ENCODE measurements at places on chromosomes 2 and 18.

GRCh38 chr18:70491734-70492348 lies 203.0 kb downstream of the SOCS6 start:
- H3K4me1 ChIP-seq, result no peaks in the 10 kb centered on the region
- no peaks in the 10 kb centered on the region for H3K36me3 ChIP-seq
- H3K4me3 ChIP-seq, result no peak overlapping the region
- no peaks in the 10 kb centered on the region for H3K27me3 ChIP-seq
- DNase-seq, result peak; percentile 83

DNA sequence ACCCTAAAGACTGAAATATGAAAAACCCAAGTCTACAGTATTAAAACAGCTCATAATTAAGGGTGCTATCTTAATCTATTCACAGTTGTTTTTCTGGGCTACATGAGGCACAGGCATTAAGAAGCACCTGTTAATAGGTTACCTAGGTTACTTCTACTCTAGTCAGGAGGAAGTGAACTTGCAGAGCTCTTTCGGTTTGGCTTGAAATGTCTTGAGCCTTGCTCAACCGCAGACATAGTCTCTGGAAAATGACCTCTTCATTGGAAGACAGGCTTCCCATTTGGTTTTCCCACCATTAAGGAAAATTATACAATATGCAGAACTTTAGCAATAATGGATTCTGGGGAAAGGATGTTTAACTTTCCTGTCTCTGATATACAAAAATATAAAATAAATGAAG lies 142.3 kb upstream of the KCNJ3 start:
- no peak overlapping the region for H3K4me3 ChIP-seq
- no peak overlapping the region for H3K27ac ChIP-seq
- no peaks in the 10 kb centered on the region for H3K36me3 ChIP-seq
- no peak for DNase-seq
- H3K27me3 ChIP-seq, result no peaks in the 10 kb centered on the region

DNA sequence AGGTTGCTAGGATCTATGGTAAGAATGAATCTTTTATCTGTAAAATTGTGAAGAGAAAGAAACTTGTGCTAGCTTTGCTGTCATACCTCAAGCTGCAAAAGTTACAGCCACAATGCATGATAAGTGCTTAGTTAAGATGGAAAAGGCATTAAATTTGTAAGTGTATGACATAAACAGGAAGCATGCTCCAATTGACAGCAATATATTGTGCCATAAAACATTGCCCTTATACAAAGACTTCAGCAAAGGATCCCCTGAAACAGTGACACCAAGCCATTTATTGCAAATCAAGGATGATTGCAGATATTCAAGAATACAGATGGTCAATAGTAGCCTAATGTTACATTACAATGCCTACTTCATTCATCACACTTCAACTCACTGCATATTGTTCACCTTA lies 283.1 kb downstream of the CPS1 start:
- no peak overlapping the region for H3K4me3 ChIP-seq
- no peak for DNase-seq
- H3K27ac ChIP-seq, result no peak overlapping the region
- H3K27me3 ChIP-seq, result no peaks in the 10 kb centered on the region
- no peaks in the 10 kb centered on the region for H3K36me3 ChIP-seq

DNA sequence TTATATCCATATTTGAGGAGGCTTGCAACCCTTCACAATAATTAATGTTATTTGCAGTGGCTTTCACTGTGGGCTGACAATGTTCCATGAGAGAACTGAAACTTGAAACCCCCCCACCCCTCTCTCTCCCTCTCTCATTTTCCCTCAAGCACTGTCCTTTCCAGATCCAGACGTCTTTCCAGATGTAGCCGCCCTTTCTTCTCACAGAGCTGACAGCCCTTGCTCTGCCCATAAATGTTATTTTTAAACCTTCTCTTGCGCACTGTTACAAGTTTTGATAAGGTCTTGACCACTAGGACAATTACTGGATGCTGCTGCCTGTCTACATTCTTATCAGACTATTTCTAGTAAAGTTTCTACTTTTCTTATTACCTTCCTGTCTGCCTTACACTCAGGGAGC lies 91.4 kb upstream of the LINC00305 start:
- no peaks in the 10 kb centered on the region for H3K4me1 ChIP-seq
- no peaks in the 10 kb centered on the region for H3K27me3 ChIP-seq
- no peak overlapping the region for H3K27ac ChIP-seq
- H3K4me3 ChIP-seq, result no peak overlapping the region
- H3K36me3 ChIP-seq, result no peaks in the 10 kb centered on the region
- DNase-seq, result no peak

- no peak for DNase-seq
- H3K27me3 ChIP-seq, result no peaks in the 10 kb centered on the region
Observed at GRCh38 chr2:114542695-114543094, 100.3 kb downstream of the DPP10 start.

- DNase-seq, result no peak
Observed at GRCh38 chr2:221370076-221370856, 201.8 kb downstream of the EPHA4 start.

DNA sequence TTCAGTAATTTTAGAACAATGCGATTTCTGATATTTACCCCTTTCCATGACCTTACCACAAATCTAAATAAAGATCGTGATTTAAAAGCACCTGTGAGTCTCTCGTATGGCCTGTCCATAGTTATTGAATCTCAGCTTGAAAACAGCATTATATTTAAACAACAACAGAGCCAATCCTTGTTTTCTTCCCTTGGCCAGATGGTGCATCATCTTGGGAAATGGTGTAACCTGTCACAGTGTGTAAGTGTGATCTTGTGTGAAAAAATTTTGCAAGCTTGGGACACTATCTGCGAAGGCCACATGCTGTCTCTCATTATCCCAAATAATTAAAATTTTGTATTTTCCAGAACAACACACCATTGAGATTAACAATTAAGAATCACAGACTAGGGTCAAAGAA lies 262.7 kb upstream of the SPHKAP start:
- no peak overlapping the region for H3K27ac ChIP-seq
- H3K27me3 ChIP-seq, result no peaks in the 10 kb centered on the region
- no peak overlapping the region for H3K4me3 ChIP-seq
- DNase-seq, result no peak
- H3K36me3 ChIP-seq, result no peaks in the 10 kb centered on the region

DNA sequence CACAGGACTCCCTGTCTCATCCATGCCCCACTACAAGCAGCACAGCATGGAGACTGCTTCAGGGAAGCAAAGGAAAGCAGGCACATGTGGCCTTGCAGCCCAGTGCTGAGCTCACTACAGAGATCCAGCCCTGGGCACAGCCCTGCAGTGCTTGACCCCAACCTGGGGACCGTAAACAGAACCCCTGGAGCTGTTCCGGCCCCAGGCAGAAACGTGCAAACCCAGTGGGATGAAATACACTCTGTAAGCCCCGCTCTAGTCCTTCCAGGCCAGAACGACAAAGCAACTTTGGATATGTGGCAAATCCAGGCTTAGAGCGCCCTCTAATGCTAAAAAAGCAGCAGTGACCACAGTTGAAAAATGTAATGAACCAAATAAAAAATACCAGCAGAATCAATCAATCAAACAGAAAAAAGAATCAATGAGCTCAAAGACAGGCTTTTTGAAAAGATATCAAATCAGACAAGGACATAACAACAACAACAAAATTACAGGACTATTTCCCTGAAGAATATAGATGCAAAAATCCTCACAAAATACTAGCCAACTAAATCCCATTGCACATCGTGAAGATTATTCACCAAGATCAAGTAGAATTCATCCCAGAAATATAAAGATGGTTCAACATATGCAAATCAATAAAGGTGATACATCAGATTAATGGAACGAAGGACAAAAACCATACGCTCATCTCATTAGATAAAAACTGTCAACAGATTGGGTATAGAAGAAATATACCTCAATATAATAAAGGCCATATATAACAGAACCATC lies 45.6 kb downstream of the ZNF519 start:
- no peak overlapping the region for H3K4me3 ChIP-seq
- no peak overlapping the region for H3K27ac ChIP-seq
- DNase-seq, result peak; percentile 60
- no peaks in the 10 kb centered on the region for H3K36me3 ChIP-seq
- H3K27me3 ChIP-seq, result no peaks in the 10 kb centered on the region
- H3K4me1 ChIP-seq, result peaks cover 6% of the 10 kb centered on the region

- no peaks in the 10 kb centered on the region for H3K27me3 ChIP-seq
- no peak overlapping the region for H3K27ac ChIP-seq
- no peaks in the 10 kb centered on the region for H3K36me3 ChIP-seq
- no peaks in the 10 kb centered on the region for H3K4me1 ChIP-seq
Observed at GRCh38 chr2:134758633-134759032, 39.8 kb upstream of the TMEM163 start.

- no peaks in the 10 kb centered on the region for H3K4me1 ChIP-seq
- H3K4me3 ChIP-seq, result no peak overlapping the region
- H3K36me3 ChIP-seq, result no peaks in the 10 kb centered on the region
- H3K27ac ChIP-seq, result no peak overlapping the region
- H3K27me3 ChIP-seq, result no peaks in the 10 kb centered on the region
Observed at GRCh38 chr2:1518331-1518803, 105.1 kb downstream of the TPO start.

- peaks cover 15% of the 10 kb centered on the region for H3K4me1 ChIP-seq
- DNase-seq, result no peak
- no peak overlapping the region for H3K27ac ChIP-seq
- no peaks in the 10 kb centered on the region for H3K27me3 ChIP-seq
Observed at GRCh38 chr18:58359218-58359617, 269.7 kb downstream of the ALPK2 start.

DNA sequence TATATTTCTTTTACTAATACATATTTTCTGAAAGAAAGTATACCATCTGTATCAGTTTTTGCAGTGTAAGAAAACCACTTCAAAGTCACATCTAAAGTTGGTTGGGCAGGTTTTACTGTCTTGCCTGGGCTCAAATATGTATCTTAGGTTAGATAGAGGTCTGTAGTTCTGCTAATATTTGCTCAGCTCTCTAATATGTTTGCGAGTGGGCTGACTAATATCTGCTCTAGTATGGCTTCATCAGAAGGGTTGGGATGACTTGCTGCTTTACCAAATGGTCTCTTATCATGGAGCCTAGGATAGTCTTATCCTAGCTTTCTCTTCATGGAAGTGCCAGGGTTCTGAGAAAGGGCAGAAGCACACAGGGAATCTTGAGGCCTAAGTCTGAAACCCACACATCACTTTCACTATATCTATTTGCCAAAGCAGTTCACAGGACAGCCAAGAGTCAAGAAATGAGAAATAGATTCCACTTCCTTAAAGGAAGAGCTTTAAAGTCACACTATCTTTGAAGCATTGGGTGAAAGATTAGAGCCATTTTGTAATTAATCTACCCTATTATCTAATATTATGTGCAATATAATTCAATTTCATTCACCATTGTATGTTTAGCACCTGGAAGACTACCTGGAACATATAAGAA lies 610.0 kb downstream of the KCNJ3 start:
- H3K27me3 ChIP-seq, result peaks cover 1% of the 10 kb centered on the region
- H3K36me3 ChIP-seq, result no peaks in the 10 kb centered on the region
- H3K4me1 ChIP-seq, result no peaks in the 10 kb centered on the region

DNA sequence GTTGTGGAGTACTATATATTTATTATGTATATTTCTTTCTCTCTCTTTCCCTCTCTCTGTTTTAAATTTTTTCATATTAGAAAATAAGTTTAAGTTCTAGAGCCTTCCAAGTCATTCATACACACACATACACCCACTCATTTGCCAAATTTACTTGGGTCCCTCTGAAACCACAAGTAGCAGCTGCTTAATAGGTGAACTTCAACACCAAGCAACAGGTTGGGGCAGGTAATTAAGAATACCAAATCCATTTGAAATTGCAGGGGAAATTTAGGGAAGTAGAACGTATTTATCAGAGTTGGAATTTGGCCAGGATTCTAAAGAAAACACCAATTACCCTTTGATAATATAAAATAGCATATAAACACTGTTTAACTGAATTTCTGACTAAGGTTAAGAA lies 75.0 kb upstream of the RBBP8 start:
- H3K4me3 ChIP-seq, result no peak overlapping the region
- no peaks in the 10 kb centered on the region for H3K36me3 ChIP-seq
- H3K4me1 ChIP-seq, result no peaks in the 10 kb centered on the region
- no peak for DNase-seq

DNA sequence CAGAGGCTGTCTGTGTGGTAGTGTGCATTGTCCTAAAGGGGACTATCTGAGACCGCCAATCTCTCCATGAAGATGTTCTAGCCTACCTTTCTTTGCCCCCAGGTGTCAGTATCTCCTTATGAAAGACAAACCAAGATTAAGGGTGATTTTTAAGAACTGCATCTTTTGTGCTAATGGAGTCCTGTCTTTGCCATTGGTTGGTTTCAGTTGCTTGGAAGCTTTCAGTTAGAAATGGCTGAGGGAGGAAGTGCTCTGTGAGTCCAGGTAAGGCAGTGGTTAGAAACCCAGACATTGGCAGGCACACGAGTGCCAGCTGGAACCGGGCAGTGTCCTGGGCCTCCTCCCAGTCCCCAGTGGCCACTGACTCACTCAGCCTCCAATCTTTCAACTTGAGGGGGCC lies 111.3 kb downstream of the DOCK10 start:
- 0 out of 2 replicates have a peak, but pooled peaks cover 3% of the 10 kb centered on the region for H3K4me1 ChIP-seq
- DNase-seq, result no peak
- no peaks in the 10 kb centered on the region for H3K27me3 ChIP-seq
- H3K36me3 ChIP-seq, result no peaks in the 10 kb centered on the region

DNA sequence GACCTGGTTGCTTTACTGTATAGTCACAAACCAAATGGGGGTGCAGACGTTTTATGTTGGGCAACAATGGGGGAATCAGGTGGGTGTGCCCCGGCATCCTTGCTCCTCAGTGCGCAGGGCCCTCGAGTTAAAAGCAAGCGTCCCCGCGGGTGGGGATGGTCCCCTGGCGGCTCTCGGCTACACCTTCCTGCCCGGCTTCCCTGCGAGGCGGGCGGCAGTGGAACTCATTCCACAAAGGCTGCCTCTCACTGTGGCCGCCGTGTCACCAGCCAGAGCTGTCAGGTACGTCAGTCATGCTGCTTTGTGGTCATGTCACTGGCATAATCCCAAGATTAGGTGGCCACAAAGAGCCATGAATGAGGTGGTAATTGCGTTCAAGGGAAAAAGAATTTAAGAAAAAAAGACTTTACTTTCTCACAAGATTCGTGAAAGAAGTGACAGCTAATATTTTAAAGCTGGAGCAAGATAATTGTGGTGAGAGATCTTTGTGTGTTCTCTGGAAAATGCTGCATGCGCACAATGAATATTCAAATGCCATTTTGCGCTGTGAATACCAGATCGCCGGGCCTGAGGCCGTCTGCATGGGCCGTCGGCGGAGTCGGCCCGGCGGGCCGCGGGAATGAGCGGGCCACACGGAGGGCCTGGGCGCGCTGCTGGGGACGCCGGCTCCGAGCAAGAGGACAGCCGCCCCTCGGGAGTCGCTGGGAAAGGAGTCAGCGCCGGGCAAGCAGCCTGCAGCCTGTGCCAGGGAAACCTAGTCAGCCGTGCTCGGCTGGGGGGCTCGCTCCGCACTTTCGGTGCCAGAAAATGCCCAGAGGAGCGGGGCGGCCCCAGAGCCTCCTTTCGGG lies 82.3 kb upstream of the LDLRAD4 start:
- no peaks in the 10 kb centered on the region for H3K36me3 ChIP-seq
- H3K27me3 ChIP-seq, result peaks cover 4% of the 10 kb centered on the region
- H3K4me1 ChIP-seq, result no peaks in the 10 kb centered on the region
- H3K27ac ChIP-seq, result no peak overlapping the region
- peak; percentile 58 for DNase-seq

GRCh38 chr18:56728741-56729140 lies 77.6 kb downstream of the WDR7 start:
- no peaks in the 10 kb centered on the region for H3K4me1 ChIP-seq
- no peaks in the 10 kb centered on the region for H3K27me3 ChIP-seq
- no peaks in the 10 kb centered on the region for H3K36me3 ChIP-seq
- H3K4me3 ChIP-seq, result no peak overlapping the region
- no peak overlapping the region for H3K27ac ChIP-seq
- no peak for DNase-seq

- H3K27ac ChIP-seq, result peak overlapping the region; percentile 71
- H3K27me3 ChIP-seq, result no peaks in the 10 kb centered on the region
- H3K4me1 ChIP-seq, result peaks cover 13% of the 10 kb centered on the region
- H3K36me3 ChIP-seq, result no peaks in the 10 kb centered on the region
Observed at GRCh38 chr2:69717861-69718273, 24.1 kb upstream of the ANXA4 start.
